ENCODE measurements at places on chromosomes 11 and 22. TPM values are rescaled to one million over a fixed set of nuclear protein-coding genes. Genes with fewer than 3 reads are reported as not detected.

Gene ANKRD13D
- total RNA-seq: 35.9 TPM

Gene HPS5
- total RNA-seq: 36.2 TPM

Gene UFD1
- total RNA-seq: 23.1 TPM

Gene CBLIF
- not detected for total RNA-seq

Gene NCF4
- 41.5 TPM for total RNA-seq

Gene TTC28
- total RNA-seq: 43.9 TPM

Gene CACNA1I
- total RNA-seq: 0.17 TPM

Gene FJX1
- 2.9 TPM for total RNA-seq

Gene ESAM
- total RNA-seq: 122 TPM

Gene GALNT18
- total RNA-seq: 68.0 TPM

DNA sequence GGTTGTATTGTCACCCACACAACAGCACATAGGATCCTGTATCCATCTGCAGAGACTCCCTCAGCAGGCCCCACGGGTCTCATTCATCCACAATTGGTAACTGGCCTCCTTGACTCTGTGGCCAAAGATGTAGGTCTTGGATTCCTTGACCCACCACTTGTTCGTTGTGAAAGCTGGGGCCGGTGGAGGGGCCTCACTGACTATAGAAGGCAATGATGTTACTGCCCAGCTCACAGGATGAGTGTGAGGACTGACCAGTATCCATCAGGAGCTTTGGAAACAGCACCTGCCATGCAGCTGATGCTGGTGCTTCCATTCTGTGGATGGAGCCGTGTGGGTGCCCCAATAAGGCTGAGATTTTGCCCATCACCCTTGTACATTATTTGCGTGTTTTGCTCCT lies 615.7 kb downstream of the BRD1 start:
- no peak for DNase-seq
- no peak overlapping the region for H3K27ac ChIP-seq
- peaks cover 6% of the 10 kb centered on the region for H3K4me1 ChIP-seq
- H3K36me3 ChIP-seq: no peaks in the 10 kb centered on the region
- no peak overlapping the region for H3K4me3 ChIP-seq
- no peaks in the 10 kb centered on the region for H3K27me3 ChIP-seq

DNA sequence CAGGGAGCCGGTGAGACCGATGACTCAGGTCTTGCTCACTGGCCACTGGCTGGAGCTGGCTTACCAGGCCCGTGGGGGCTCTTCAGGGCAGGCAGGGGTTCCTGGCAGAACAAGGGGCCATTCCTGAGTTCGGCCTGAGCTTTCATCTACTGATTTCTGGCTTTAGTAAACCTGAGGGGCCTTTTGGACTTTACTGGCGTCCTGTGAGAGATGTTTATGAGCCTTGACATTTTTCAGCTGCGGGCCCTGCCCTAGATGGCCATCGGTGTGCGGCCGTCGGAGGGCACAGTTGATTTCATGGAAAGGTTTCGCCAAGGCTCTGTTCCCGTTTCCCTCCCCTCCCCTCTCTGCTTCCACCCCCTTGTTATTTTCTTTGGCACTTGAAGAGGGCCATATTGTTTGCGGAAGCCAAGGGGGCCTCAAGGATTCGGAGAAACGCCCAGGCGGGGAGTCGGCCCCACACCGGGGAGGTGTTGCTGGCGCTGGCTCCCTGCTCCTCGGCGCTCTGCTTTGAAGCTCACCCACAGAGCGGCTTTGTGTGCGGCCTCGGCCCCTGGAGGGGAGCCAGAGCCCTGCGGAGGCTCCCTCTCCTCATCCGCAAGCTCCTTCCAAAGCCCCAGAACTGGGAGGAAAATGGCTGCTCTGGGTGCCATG lies 17.7 kb downstream of the ELF5 start:
- peak; percentile 80 for DNase-seq
- no peaks in the 10 kb centered on the region for H3K36me3 ChIP-seq
- no peaks in the 10 kb centered on the region for H3K4me1 ChIP-seq
- no peaks in the 10 kb centered on the region for H3K27me3 ChIP-seq

- H3K4me3 ChIP-seq: no peak overlapping the region
- no peaks in the 10 kb centered on the region for H3K36me3 ChIP-seq
- no peak overlapping the region for H3K27ac ChIP-seq
- H3K27me3 ChIP-seq: no peaks in the 10 kb centered on the region
Measured at GRCh38 chr11:126344141-126345080, 11.1 kb upstream of the ST3GAL4 start.

- no peak for DNase-seq
- no peaks in the 10 kb centered on the region for H3K27me3 ChIP-seq
- peak overlapping the region; percentile 59 for H3K4me3 ChIP-seq
- H3K4me1 ChIP-seq: peaks cover 7% of the 10 kb centered on the region
Measured at GRCh38 chr11:57426439-57426928, 437 bp downstream of the SLC43A3 start.

GRCh38 chr11:73980001-73980961 lies 2.4 kb downstream of the UCP2 start:
- no peak overlapping the region for H3K27ac ChIP-seq
- H3K4me3 ChIP-seq: no peak overlapping the region
- DNase-seq: peak; percentile 41
- no peaks in the 10 kb centered on the region for H3K27me3 ChIP-seq

GRCh38 chr11:126387857-126388256 lies 32.4 kb downstream of the ST3GAL4 start:
- no peaks in the 10 kb centered on the region for H3K36me3 ChIP-seq
- H3K27me3 ChIP-seq: no peaks in the 10 kb centered on the region
- H3K4me3 ChIP-seq: no peak overlapping the region

- DNase-seq: no peak
- no peak overlapping the region for H3K4me3 ChIP-seq
- no peaks in the 10 kb centered on the region for H3K27me3 ChIP-seq
- H3K4me1 ChIP-seq: no peaks in the 10 kb centered on the region
Measured at GRCh38 chr11:33944693-33945424, 53.0 kb upstream of the LMO2 start.

GRCh38 chr11:100883830-100884229 lies 196.7 kb downstream of the ARHGAP42 start:
- no peak overlapping the region for H3K4me3 ChIP-seq
- H3K36me3 ChIP-seq: no peaks in the 10 kb centered on the region
- H3K27me3 ChIP-seq: no peaks in the 10 kb centered on the region

- no peak for DNase-seq
- no peaks in the 10 kb centered on the region for H3K4me1 ChIP-seq
- H3K27ac ChIP-seq: no peak overlapping the region
- H3K27me3 ChIP-seq: no peaks in the 10 kb centered on the region
Measured at GRCh38 chr11:119525180-119525866, 102.4 kb upstream of the THY1 start.

DNA sequence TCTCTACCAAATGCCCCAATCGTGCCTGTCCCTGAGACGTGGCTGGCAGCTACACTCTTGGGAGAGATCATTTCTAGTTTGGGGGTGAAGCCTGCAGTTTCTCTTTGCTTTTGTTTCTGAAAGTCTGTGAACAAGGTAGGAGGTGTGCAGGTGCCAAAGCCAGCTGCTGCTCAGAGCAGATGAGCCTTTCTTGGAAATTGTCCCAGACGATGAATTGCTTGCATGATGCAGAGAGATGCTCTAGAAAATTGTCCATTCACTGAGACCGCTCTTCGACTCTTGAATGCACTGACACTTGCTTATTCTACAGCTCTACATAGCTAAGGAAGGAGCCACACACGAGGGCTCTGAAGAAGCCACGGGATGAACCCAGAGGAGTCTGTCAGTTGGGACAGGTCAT lies 225.6 kb upstream of the E2F8 start:
- no peak for DNase-seq
- H3K27me3 ChIP-seq: no peaks in the 10 kb centered on the region
- H3K36me3 ChIP-seq: no peaks in the 10 kb centered on the region
- no peaks in the 10 kb centered on the region for H3K4me1 ChIP-seq

DNA sequence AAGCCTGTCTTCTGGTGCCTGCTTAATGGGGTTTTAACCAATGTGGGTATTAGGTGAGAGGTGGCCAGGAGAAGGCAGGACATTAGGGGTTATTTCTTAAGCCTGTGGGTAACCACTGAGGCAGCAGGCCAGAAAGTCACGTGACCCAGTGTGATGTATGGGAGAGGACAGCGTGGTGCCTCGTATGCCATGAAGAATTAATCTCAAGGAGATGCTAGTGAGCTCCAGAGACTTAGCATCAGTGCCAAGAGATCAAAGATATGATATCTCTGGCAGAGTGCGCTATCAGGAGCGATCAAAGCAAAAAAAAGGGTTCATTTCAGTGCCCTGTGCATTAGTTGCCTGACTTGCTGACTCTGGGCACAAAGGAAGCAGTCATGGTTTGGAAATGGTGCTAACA lies 275.5 kb downstream of the KIRREL3 start:
- no peaks in the 10 kb centered on the region for H3K4me1 ChIP-seq
- no peak overlapping the region for H3K27ac ChIP-seq
- no peak overlapping the region for H3K4me3 ChIP-seq
- H3K36me3 ChIP-seq: no peaks in the 10 kb centered on the region
- no peaks in the 10 kb centered on the region for H3K27me3 ChIP-seq

DNA sequence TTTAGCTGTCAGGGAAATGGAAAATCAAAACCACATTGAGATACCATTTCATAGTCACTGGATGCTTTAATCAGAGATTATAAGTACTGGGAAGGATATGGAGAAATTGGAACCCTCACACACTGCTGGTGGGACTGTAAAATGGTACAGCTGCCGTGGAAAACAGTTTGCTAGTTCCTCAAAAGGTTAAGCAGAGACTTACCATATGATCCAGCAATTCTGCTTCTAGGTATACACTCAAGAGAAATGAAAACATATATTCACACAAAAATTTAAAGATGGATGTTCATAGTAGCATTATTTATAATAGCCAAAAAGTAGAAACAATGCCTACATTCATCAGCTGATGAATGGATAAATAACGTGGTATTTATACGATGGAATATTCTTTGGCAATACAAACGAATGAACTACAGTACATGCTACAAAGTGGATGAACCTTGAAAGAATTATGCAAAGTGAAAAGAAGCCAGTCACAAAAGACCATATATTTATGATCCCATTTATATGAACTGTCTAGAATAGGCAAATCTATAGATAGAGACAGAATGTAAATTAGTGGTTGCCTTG lies 23.0 kb downstream of the RNF121 start:
- H3K4me1 ChIP-seq: peaks cover 12% of the 10 kb centered on the region
- no peak overlapping the region for H3K27ac ChIP-seq
- no peaks in the 10 kb centered on the region for H3K27me3 ChIP-seq
- H3K4me3 ChIP-seq: no peak overlapping the region
- no peak for DNase-seq
- H3K36me3 ChIP-seq: no peaks in the 10 kb centered on the region

DNA sequence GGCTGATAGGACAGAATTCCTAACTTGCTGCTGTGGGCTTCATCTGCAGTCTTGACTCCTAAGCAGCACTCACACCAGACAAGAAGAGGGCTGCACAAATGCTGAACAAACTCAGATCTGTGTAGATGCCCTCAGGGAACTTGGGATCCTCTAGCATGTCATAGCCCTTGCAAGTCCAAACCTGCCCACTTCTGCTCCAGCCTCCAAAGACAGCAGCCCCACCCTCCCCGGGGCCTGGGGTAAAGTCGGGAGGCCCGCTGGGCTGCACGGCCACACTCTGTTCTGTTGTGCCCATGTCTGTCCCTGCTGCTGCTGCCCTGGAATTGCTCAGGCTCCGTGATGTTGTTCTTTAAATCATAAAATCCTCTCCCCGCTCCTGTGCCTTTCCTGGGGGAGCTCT lies 28.3 kb downstream of the DRD2 start:
- H3K27ac ChIP-seq: no peak overlapping the region
- no peaks in the 10 kb centered on the region for H3K4me1 ChIP-seq
- H3K4me3 ChIP-seq: no peak overlapping the region
- H3K36me3 ChIP-seq: no peaks in the 10 kb centered on the region
